ENCODE measurements at places on chromosomes 3 and 15.

DNA sequence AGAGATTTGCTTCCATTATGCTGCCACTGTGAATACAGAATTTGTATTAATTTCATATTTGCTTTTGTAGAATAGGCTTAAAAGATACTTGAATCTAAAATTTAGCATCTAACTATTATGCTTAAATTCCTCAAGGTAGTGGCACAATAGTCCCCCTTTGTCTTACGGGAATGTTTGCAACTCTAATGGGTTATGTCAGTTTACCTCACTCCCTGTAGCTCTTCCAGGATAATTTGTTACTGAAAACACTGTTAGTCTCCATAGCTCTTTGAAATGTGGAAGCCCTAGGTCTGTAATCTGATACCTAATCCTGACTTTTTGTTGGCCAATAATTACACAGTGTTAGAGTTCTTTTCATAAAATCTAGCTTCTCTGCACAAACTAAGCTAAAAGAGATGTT is 433.4 kb downstream of the PYDC2 start:
- DNase-seq = no peak

GRCh38 chr3:103002425-103003176 is 567.8 kb downstream of the ZPLD1 start:
- no peak for DNase-seq

GRCh38 chr15:35626571-35627318 is 80.8 kb upstream of the DPH6 start:
- DNase-seq = no peak

DNA sequence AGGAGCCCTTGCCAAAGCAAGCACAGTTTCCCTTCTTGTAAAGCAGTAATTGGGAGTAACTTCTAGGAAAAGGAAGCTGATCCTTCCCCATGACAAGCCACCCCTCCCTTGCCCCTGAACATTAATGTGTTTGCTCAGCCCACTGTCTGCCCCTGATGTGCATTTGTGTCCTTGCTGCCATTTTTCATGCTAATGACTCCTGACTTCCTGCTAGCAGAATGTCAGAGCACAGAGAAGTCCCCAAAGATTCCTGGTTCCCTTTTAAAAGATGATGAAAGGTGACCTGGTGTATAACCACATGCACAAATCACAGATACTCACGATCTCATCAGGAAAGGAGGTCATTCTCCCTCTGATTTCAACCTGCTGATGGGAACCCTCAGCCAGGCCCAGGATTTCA is 44.2 kb upstream of the WNT5A start:
- no peak for DNase-seq

DNA sequence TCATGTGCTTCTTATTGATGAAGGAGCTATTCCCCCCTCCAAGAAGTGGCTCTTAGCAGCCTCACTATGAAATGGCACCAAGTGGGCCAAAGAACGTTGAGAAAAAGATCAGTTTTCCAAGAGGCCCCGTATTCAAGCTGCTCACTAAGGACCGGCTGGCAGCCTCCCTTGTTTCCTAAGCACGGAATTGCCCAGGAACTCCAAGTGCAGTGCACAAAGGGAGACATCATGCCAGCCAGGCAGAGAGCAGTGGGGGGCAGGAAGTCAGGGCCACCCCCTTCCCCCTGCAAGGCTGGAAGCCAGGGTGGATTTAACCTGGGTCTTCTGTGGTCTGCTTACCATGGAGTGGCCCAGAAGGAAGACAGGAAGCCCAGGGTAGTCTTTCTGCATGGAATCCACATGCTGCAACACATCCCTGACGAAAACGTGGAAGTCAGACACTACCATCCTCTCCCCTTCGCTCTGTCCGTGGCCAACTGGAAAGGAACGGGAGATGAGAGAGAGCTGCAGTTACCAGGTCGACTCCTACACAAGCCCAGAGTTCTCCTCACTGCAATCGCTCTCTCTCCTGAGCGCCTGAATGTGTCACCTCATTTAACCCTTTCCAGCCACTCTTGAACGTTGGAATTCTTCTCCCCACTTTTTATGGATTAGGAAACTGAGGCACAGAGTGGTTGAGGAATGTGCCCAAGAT is 49.5 kb downstream of the ABTB1 start:
- DNase-seq = no peak

GRCh38 chr3:128619146-128619890 is 31.3 kb downstream of the RPN1 start:
- no peak for DNase-seq

GRCh38 chr3:132550579-132551305 is 46.3 kb upstream of the ACKR4 start:
- no peak for DNase-seq

DNA sequence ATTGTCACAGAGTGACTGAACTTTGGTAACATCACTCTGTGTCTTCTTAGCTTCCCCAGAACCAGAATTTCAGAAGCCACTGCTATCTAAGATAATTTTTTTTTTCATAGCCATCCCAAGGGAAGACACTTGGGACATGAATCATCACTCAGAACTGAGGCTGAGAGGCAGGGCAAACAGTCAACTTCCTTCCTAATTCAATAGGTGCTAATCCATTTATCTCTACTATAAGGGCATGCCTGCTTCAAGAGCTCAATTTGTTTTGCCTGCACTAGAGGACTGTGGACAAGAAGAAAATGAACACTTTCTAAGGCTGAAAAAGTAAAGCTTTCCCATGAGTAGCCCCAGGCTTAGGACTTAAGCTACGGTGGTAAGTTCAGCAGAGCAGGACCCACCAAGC is 56.7 kb upstream of the MYRIP start:
- DNase-seq = no peak

DNA sequence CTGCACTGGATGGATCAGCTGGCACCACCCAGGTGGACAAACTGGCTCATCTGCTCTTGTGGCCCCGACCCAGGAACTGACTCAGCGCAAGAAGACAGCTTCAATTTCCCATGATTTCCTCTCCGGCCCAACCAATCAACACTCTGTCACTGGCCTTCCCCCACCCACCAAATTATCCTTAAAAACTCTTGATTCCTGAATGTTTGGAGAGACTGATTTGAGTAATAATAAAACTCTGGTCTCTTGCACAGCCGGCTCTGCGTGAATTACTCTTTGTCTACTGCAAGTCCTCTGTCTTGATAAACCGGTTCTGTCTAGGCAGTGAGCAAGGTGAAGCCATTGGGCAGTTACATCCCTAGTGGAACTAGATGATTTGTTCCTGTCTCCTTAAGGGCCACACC is 16.1 kb downstream of the BDH1 start:
- no peak for DNase-seq

DNA sequence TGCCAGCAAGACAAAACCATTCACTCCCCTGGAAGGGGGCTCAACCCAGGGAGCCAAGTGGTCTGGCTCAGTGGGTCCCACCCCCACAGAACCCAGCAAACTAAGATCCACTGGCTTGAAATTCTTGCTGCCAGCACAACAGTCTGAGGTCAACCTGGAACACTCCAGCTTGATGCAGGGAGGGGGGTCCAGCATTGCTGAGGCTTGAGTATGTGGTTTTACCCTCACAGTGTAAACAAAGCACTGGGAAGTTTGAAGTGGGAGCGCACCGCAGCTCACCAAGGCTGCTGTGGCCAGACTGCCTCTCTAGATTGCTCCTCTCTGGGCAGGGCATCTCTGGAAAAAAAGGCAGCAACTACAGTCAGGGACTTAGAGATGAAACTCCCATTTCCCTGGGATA is 81.7 kb downstream of the MSL2 start:
- no peak for DNase-seq

DNA sequence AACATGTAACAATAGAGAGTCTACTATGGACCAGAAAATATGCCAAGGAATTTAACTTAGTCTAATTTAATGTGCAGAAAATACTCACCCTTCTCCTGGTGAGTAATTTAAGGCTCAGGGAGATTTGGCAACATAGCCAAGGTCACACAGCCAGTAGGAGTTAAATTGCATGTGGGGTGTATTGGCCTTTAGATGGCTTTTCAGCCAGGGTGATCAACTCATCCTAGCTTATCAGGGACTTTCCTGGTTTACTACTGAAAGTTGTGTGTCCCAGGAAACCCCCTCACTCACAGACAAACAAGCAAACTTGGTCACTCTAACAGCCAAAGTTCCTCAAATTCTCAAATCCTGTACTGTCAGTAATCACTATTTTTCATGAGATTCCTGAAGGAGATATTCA is 2.6 kb upstream of the SLC9A9 start:
- no peak for DNase-seq

- no peak for DNase-seq
Observed at GRCh38 chr3:153595186-153595815, 433.3 kb downstream of the RAP2B start.

DNA sequence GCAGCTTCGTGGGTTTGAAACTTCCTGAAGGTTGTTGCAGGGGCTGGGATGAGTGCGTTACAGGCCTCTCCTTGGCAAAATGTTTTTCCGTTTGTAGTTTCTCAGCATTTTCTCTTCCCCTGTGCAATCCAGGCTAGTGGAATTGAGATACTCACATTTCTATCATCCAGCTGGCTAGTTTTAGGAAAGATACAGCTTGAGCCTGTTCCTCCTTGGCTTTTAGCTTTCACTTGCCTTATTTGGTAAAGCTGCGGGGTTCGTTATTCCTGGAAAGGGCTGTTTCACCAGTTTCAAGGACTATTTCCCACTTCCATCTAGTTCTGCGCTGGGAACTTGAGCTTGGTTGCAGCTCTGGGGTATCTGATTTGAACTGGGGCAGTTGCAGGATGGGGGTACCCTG is 90.3 kb downstream of the ITPR1 start:
- no peak for DNase-seq

GRCh38 chr3:83953417-83954089 is 1005.2 kb upstream of the CADM2 start:
- DNase-seq = no peak

DNA sequence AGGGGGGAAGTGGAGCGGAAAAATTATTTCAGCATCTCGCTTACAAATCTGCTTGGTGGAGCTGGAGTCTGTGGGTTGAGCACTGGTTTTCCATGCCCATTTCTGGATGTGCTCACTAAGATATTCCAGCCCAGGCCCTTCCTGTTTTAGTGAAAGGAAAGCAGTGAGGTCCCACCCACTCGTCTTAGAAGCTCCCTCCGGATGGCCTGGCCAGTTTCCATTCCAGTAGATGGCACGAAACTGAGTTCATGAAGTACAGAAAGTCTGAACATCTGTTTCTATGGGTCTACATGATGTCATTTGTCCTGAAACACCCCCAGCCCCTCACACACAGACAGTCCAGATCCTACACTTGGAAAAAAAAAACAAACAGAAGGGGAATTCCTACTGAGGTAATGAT is 31.9 kb upstream of the THSD4 start:
- no peak for DNase-seq

- DNase-seq = no peak
Observed at GRCh38 chr15:48856942-48857341, 21.0 kb upstream of the EID1 start.

- DNase-seq = no peak
Observed at GRCh38 chr3:184690192-184690883, 21.5 kb downstream of the MAGEF1 start.

DNA sequence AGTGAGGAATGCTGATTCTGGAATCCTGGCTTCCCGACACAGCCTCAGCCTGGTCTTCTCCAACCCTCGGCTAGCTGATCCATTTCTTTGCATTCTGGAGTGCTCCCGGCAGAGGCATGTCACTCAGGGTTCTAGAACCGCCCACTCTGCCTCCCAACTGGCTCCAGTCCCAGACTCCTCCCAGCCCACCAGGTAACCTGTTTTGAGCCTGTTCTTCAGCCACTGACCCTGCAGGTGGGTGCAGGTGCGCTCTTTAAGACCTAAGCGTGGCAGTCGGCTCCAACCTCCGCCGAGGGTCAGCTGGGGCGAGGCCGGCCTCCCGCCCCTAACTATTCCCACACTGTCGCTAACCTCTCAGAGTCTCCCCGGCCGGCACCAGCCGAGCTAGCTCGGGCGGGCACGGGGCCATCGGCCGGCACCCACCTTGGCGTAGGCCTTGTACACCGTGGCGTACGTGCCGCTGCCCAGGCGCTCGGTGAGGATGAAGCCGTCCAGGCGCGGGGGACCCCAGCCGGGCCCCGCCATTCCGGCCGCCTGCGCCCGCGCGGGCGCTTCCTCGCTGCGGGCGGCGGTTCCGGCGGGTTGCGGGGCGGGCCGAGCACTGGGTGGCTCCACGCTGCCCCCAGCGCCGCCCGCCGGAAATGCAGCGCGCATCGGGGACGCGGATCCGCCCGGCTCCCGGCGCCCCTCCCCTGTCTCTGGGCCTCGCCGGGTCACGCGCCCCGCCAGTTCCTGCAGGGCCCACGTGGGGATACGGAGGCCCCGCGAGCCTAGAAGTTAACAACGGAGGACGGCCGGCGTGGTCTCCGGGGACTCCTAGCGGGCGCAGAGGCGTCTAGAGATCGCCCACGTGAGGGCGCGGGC is at the start of gene ULK3:
ULK3 (minus strand) TSS at position 576 of the 864 bp plus-strand sequence; CDS start at position 525, 51 bp downstream.
- DNase-seq = peak; percentile 92

- no peak for DNase-seq
Observed at GRCh38 chr3:39448506-39449233, 18.8 kb upstream of the MOBP start.

DNA sequence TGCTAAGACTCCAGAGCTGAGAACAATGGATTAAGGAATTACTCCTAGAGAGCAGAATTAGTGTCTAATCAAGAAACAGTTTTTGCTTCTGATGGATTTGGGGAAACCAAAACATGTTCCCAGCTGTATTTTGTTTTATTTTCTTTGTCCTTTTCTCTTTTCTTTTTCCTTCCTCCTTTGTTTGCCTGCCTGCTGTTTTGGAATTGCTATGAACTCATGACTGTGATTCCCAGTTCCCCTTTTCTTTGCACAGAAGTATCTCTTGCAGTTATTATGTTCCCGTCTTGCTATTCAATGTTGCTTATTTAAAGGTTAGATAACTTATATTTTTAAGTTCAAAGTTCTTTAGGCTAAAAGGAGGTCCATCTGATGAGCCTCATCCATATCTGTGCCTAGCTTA is 77.0 kb upstream of the GBE1 start:
- DNase-seq = no peak

DNA sequence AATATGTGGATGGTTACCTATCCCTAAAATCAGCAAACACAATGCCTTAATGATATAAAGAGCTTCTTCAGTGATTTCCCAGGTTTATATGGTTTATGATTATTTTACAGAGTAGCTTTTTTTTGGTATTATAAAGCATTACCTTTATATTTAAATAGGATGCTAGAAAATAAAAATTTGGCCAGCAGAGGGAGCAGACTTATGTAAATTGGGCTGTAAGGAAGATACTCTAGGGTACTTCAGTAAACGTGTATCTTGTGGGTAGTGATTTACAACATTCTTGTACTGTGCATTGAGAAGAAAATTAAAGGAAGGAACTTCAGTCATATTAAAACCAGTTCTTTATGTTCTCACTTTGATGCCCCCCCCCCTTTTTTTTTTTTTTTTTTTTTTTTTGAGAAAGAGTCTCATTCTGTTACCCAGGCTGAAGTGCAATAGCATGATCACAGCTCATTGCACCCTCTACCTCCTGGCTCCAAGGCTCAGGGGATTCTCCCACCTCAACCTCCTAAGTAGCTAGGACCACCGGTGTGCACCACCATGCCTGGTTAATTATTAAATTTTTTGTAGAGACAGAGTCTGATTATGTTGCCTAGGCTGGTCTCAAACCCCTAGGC is 167.9 kb downstream of the BBX start:
- DNase-seq = no peak

DNA sequence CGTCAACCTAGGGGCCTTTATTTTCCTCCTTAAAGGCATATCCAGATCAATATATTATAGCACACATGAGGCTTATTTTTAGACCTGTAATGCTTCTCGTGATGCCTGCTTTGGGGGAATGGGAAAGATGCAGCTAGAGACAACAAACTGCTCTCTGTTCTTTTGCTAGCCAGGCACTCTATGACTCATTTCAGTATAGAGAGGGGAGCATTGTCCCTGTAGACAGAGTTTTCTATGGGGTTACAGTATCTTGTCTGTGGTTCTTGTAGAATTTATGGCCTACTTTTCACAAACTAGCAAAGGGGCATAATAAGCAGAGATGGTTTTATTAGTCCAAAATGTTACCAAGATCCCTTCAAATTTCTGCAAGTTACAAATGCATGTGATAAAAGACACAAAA is 305.6 kb downstream of the LSAMP start:
- DNase-seq = no peak
